ENCODE measurements at places on chromosomes 2 and 18.

- no peak for DNase-seq
Measured at GRCh38 chr2:239272626-239273025, 128.2 kb downstream of the HDAC4 start.

DNA sequence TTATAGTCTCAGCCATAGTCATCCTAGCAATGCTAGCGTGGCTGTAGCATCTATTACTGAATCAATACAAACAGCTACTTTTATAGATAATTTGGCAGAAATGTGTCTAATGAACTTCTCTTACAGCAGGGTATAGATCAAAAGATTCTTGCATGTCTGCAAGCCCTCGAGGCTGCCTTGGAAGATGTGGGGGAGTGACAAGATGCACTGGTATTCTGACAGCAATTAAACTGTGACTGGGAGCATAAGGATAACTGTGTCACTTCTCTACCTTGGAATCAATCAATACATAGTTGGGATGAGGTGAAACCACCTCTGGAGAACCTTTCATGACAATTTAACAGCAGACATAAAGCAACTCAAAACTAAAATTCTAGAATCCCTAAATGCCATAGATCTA is 59.3 kb upstream of the MYO3B start:
- DNase-seq: no peak

GRCh38 chr2:232483311-232483922 is 4.2 kb downstream of the ECEL1 start:
- no peak for DNase-seq

GRCh38 chr18:34707670-34708069 is 2.4 kb upstream of the DTNA start:
- no peak for DNase-seq

GRCh38 chr2:162840598-162841246 is 2.2 kb upstream of the KCNH7 start:
- no peak for DNase-seq

DNA sequence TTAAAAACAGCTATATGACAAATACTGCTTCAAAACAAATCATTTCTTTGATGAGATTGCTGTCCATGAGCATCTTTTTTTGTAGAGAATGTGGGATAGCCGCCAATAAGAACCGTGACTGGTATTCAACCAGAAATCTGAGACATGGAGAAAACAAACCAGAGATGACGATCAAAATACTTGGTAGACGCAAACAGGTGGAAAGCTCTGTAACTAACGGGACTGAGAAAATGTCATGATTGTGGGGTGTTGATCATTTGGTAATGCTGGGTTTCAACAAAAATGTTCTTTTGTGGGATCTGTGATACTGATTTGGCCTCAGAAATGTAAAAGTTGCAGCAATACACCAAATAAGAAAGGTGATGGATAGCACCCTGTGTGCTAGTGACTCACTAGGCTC is 364.8 kb downstream of the NYAP2 start:
- DNase-seq: no peak

DNA sequence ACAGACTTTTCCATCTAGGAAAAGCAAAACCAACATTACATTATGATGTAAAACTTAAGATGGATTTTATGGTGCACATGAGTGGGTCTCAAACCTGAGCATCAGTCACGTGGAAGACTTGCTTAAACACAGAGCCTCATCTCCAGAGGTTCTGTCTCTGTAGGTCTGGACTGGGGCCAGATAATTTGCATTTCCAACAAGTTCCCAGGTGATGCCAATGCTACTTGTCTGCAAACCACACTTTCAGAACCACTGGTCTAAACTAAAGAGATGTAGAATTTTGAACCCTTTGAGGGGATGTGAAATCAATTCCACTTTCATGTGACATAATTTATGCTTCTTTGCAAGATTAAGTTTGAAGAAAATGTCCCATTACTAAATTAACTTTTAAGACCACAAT is 522.8 kb downstream of the MBD2 start:
- DNase-seq: no peak

- no peak for DNase-seq
Measured at GRCh38 chr18:41165625-41166024, 789.4 kb upstream of the PIK3C3 start.

GRCh38 chr2:38835990-38836389 is 39.7 kb downstream of the DHX57 start:
- DNase-seq: no peak

GRCh38 chr2:6919901-6920742 is 2.9 kb downstream of the RNF144A start:
- no peak for DNase-seq

DNA sequence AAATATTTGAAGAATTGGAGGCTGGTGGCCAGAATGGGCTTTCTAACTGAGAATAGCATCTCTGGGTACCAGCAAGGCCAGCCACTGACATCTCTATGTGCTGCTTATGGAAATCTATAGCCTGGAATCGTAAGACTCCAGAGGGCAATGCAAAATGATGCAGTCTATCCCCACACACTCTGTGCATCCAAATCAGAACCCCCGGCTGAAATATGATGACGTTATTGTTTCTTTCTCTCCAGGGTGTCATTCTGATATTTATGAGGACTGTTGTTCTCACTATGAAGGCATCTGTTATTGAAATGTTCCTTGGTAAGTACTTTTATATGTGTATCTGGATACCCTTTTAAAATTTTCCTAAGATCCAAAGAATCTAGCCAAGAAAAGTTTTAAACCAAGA is 19.6 kb downstream of the VIT start:
- no peak for DNase-seq

- no peak for DNase-seq
Measured at GRCh38 chr2:70258532-70258875, 567 bp downstream of the PCYOX1 start.

GRCh38 chr2:68366083-68366560 is 1.0 kb downstream of the PLEK start:
- no peak for DNase-seq

DNA sequence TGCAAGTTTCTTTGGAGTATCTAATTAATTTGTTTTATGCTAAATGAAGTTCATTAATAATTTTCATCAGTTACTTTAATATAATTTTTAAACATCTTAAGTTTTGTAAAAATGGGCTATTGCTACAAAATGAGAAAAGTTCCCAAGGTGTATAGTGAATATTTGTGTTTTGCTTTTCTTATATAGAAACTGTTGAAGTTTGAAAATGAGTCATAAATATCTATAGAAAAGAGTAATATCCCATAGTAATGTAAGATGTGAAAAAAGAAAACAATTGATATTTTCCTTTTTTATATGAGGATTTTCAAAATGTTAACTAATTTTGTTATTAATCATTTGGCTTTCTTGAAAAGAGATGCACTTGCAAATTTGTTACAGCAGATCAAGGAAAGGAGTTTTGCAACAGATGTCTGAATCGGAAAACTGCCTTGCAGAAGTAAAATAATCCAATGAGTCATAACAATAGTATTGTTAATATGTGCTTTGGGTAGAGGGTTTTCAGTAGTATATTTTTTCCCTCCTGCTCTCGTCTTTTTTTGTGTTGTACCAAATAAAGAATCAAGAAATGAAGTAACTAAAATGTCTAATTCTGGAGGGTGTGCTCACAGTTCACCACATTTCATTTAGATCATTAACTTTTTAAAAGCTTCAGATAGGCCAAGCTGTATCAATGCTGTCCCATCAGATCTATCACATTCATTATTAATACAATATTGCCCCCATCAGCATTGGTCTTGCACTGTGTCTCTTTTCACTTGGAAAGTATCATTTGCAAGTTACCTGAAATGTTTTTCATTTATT is 15.5 kb downstream of the DUSP19 start:
- no peak for DNase-seq

DNA sequence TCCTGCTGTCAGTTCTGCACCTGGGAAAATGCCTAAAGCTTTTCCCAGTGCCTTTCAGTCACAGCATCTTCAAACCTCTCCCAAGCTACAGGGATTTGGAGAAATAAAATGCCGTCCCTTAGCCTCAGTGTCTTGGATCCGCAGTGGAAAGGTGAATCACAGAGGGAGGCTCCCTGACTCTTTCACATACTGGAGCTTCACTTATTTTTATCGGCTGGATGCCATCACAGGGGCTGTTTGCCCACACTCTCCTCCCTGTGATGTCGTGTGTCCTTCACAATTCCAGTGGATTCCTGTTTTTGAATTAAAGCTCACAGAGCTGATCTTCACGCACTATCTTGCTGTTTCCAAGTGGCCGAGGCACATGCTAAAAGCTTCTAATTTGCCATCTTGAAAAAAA is 1303.1 kb upstream of the DDX18 start:
- no peak for DNase-seq

- no peak for DNase-seq
Measured at GRCh38 chr18:25240420-25240770, 111.6 kb downstream of the ZNF521 start.

GRCh38 chr2:180694445-180695421 is 285.7 kb upstream of the UBE2E3 start:
- DNase-seq: no peak

DNA sequence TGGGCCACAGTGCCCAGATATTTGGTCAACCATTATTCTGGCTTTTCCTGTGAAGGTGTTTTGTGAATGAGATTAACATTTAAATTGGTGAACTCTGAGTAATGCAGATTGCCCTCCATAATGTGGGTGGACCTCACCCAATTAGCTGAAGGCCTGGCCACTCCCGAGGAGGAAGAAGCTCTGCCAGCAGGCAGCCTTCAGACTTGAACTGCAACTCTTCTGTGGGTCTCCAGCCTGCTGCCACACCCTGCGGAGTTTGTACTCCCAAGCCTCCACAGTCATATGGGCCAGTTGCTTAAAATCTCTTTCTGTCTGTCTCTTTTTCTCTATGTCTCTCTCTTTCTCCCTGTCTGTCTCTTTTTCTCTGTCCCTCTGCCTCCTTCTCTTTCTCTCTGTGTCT is 262.7 kb downstream of the MYCN start:
- no peak for DNase-seq

GRCh38 chr18:62828091-62828640 is 112.8 kb downstream of the PHLPP1 start:
- no peak for DNase-seq

- no peak for DNase-seq
Measured at GRCh38 chr2:118010473-118010872, 3.4 kb downstream of the CCDC93 start.

DNA sequence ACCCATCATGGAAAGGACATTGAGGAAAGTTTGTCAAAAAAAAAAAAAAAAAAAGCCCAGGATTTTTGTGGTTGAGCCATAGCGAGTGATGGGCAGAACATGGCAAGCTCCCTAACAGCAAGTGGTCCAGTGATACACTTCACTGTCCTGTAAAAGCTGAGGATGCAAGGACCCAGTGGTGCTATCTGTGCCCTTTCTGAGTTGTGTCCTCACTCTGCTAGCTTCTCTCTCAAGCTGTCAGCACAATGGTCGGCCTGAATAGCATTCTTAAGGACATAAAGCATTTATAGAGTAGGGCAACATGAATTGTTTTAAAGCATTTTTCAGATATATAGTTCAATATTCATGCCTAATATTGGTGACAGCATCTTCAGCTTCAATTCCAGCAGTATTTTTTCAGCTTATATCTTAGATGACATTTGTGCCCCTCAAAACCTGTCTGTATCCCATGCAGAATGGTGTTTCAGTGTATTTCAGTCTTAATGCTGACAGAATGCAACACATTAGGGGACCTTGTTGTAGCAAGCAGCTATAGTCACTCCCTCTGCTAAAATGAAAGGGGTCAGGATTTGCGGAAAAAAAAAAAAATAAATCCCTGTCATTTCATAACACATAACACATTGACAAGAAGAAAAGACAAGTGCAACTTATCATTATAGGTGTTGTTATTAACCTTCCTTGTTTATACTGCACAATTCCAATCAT is 496.7 kb downstream of the THSD7B start:
- DNase-seq: no peak

GRCh38 chr2:232204457-232204931 is 174.1 kb upstream of the ALPP start:
- no peak for DNase-seq

- DNase-seq: no peak
Measured at GRCh38 chr2:195677290-195677689, 20.3 kb downstream of the SLC39A10 start.

DNA sequence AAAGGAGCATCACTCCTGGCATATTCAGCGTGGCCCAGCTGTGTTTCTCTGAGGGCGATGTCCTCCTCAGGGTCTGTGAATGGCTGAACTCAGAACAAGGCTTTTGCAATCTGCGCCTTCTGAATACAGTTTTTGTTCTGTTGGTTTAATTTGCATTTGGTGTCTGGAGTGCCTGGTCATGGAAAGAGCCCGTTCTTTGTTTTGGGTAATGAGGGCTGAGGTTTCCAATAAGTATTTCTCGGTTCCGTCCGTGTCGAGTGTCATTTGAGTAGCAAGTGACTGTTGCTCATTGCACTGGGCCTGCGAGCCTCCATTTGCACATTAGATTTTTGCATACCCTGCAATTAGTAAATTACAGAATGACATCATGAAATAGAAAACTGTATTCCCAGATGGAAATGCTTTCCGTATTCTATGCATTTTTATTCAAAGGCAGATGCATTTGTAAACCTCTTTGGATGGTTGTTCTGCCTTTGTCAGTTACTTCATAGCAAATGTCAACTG is 57.3 kb downstream of the NEDD4L start:
- DNase-seq: no peak

- DNase-seq: no peak
Measured at GRCh38 chr2:232354069-232354468, 24.5 kb upstream of the ALPP start.

GRCh38 chr2:219642069-219642454 is 14.6 kb downstream of the SLC4A3 start:
- no peak for DNase-seq

All from activated T-helper 1 cell treated with Interleukin-2 at 50 U/mL for 16 hours (primary cell).